ENCODE measurements at places on chromosomes 12 and 14. TPM values are rescaled to one million over a fixed set of nuclear protein-coding genes. Genes with fewer than 3 reads are reported as not detected.

Gene SLC25A47
- polyA plus RNA-seq: not detected

Gene DIO3
- not detected for polyA plus RNA-seq

Gene GALNT8
- not detected for polyA plus RNA-seq

GRCh38 chr12:119373001-119373400 is 38.5 kb downstream of the CCDC60 start:
- no peak for DNase-seq

- DNase-seq: no peak
Observed at GRCh38 chr12:57613427-57614109, 2.3 kb downstream of the ARHGEF25 start.

- DNase-seq: no peak
Observed at GRCh38 chr14:24338843-24339242, 948 bp downstream of the RIPK3 start.
